ENCODE measurements at places on chromosomes 7 and 10.

- DNase-seq: no peak
Measured at GRCh38 chr7:77831481-77831880, 32.9 kb downstream of the PHTF2 start.

DNA sequence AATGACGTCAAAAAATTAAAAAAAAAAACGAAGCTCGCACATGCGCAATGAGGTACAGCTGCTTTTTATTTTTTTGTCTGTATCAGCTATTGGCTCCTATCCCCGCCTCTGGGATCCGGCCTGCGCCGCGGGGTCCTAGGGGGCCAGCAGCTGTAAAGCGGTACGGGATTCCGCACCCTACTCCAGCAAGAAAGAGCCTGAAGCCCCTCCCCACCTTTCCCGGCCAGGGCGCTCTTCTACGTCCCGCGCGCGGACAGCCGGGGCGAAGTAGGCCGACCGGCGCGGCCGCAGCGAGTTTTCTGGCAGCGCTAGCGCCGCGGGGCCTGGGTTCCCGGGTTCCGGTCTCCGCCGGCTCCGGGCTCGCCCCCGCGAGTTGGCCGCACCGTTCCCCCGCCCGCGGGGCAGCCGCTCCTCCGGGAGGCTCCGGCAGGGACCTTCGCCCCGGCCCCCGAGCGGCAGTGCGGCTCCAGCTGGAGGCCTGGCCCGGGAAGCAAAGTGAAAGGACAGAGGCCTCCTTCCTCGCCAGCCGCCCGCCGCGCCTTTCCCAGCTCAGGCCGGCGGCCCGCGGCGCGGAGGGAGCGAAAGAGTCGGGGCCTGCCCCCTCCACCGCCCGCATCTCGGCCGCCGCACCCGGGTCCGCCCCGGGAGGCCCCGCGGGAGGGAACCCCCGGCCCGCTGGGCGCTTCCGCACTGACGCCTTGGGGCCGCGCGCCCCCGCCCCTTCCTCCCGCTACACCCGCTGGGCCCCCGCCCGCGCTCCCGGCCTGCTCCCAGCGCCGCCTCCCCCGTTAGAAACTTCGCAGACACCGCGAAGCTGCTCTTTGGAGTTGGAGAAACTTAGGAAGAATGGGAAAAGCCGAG, 4.7 kb upstream of the SPAG6 start:
- no peak for DNase-seq

DNA sequence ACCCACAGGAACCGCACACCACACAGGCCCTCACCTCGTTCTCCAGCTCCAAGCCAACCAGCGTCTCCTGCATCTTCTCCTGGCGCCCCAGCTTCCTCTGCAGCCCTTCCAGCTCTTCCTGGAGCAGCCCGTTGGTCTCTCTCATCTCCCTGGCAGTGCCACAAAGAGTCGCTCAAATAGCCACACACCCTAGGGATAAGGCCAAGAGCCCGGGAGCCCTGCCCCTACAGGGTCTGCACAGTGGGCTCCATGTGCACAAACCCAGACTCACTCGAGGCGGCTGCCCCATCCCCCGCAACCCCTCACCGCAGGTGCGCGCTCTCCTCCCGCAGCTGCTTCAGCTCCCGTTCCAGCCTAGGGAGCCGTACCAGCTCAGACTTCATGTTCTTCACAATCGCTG, 16.9 kb downstream of the MAD1L1 start:
- no peak for DNase-seq

- DNase-seq: no peak
Measured at GRCh38 chr7:102821994-102822747, 73.4 kb downstream of the FAM185A start.

GRCh38 chr10:11697718-11698527, 44.3 kb upstream of the ECHDC3 start:
- no peak for DNase-seq

DNA sequence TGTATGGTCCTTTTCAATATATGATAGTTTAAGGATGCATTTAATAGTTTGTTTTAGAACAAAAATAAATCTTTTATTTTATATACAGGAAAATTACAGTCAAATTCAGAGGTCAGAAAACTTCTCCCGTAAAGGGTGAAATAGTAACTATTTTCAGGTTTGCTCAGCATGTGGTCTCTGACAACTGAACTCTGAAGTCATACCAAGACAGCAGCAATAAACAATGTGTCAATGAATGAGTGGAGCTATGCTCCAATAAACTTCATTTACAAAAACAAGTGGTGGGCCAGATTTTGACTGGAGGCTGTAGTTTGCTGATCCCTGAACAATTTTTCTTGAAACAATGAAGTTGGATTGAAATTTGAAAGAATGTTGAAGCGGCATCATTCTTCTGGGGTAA, 123.6 kb downstream of the ZNF248 start:
- no peak for DNase-seq

DNA sequence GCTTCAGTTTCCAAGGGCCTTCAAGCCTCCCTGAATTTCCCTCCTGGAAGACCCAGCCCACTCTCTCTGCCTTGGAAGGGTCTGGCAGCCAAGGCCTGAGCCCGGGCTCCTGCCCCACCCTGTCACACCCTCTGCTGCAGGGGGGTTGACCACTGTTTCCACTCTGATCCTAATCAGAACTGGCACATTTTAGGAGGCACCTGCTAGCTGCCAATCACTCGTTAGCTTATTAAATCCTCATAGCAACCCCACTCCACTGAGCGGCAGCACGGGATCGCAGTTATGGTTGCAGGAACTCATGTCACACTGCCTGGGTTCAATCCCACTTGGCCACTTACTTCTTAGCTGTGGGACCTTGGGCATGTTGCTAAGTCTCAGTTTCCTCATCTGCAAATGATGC, 12.9 kb downstream of the HSPB1 start:
- DNase-seq: no peak

DNA sequence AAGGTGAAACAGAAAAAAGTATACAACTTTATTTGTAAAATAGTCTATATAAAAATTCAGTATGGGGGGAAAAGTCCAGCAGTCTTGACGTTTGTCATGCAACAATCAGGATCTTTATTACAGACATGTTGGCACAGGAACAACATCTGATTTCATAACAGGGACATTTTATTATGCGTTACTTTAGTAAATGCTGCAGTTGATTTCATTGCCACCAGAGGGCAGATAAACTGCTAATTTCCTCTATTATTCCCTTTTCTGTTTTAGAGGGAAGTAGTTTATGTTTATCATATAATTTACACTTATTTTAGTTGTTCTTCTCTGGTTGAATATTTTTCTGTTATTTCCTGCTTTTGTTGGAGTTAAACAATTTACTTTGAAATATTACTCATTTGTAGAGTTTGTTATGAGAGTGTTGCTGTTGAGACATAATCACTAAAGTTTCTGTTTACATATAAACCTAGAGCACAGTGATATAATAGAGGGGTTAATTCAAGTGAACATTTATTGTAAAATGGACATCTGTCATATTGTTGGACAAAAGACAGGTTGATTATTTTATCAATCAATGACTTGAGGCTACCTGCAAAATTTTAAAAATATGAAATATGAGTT, 3.3 kb downstream of the PLXDC2 start:
- no peak for DNase-seq

- no peak for DNase-seq
Measured at GRCh38 chr10:28694530-28694929, 17.2 kb downstream of the BAMBI start.

DNA sequence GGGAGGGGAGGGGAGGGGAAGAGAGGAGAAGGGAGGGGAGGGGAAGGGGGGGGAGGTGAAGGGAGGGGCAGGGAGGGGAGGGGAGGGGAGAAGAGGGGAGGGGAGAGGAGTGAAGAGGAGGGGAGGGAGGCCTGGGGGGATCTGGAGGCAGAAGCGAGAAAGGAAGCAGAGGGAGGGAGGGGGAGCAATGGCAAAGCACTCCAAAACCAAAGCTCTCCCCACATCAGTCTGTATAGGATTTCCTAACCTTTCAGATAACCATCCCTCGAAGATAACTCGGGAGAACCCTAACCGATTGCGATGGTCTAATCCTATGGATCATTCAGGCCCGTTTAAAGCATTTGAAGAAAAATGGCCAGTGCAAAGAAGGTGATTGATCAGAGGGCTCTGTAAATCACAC, 19.0 kb downstream of the EBF3 start:
- no peak for DNase-seq

- DNase-seq: no peak
Measured at GRCh38 chr7:105015390-105015965, 1.5 kb downstream of the KMT2E start.

DNA sequence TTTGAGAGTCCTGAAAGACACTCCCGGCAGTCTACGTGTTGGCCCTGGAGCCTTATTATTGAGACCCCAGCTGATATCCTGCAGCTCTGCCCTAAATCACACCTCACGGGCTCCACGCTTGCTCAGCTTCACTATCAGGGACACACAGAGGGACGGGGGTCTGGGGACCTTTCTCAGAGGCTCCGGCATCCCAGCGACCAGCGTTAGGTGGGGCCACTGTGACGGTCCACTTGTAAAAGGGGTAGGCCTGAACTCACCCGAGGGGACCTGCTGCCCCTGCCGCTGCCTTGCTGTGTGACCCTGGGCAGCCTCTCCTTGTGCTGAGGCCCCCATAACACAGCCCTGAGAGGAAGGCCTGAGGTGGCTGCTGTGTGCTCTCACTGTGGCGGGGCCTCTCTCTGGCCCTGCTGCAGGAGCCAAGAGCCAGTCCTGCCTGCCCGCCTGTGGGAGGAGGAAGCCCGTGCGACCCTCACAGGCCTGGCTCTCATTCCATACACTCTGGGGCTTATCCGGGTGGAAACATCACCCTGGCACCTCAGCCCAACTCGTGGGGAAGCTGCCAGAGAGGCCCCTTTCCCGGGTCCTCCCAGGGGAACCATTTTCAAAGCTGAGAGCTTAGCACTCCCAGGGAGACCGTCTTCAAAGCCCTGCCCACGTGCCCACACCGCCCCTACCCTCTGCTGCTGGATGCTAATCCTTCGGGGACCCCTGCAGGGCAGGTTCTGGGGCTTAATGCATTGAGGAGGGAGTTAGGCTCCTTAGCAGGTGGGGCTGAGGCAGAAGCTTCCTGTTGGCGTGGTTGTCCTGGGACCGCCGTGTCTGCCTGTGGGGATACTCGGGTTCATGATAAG, 21.7 kb downstream of the AQP1 start:
- no peak for DNase-seq

DNA sequence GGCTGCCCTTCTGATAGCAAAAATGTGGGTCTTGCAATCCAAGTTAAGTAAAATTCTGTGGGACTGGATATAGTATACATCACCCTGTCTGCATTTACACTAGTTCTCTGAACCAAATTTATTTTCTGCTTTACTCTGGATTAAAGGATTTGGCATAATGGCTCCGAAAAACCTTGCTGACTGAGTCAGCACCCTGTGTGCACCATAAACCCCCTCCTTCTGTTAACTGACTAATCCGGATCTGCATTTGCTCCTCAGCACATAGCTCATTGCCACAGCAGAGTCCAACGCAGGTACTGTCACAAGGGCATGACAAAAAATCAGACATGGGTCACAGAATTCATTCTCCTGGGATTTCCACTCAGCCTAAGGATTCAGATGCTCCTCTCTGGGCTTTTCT, 1.3 kb downstream of the OR2A5 start:
- DNase-seq: no peak

GRCh38 chr7:45726883-45727282, 146.0 kb downstream of the CCDC201 start:
- DNase-seq: no peak

DNA sequence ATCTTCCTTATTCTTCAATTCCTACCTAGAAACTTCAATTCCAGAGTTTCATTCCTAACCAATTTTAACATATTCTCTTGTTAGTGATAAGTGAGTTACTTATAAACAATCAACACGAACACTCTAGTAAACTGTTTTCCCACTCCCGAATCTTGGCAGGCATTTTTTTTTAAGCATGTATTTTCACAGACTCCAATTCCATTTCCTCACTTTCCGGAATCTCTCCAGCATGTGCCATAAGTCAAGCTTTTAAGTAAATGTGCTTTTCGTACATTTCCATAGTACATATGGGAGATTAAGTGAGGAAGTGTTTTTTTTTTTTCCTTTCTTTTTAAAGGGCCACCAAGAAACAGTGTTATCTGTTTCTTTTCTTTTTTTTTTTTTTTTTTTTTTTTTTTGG, 89.1 kb downstream of the FGFR2 start:
- no peak for DNase-seq

DNA sequence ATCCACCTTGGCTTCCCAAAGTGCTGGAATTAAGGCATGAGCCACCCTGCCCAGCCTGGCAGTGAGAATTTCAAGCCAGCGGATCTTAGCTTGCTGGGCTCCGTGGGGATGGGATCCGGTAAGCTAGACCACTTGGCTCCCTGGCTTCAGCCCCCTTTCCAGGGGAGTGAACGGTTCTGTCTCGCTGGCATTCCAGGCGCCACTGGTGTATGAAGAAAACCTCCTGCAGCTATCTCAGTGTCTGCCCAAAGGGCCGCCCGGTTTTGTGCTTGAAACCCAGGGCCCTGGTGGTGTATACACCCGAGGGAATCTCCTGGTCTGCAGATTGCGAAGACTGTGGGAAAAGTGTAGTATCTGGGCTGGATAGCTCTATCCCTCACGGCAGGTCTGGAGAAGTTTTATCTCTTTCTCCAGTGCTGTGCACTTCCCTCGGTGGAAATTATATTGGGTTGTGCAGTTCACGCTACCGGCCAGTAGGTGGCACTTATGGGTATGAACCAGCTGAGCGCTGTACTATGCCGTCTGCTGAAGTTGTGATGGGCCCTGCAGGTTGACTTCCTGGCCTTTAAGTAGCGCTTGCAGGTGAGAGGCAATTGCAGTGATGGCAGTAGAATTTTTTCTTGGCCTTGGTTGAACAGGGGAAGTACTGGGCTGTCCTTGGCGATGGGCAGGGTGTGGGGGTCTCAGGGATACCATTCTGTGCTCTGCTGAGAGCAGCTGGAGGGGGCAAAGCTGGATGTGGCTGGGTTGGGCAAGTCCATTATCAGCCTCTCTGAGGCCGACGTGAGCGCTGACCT, 138.0 kb upstream of the MTPN start:
- DNase-seq: peak; percentile 28

GRCh38 chr7:91827169-91827568, 53.3 kb downstream of the MTERF1 start:
- DNase-seq: no peak

DNA sequence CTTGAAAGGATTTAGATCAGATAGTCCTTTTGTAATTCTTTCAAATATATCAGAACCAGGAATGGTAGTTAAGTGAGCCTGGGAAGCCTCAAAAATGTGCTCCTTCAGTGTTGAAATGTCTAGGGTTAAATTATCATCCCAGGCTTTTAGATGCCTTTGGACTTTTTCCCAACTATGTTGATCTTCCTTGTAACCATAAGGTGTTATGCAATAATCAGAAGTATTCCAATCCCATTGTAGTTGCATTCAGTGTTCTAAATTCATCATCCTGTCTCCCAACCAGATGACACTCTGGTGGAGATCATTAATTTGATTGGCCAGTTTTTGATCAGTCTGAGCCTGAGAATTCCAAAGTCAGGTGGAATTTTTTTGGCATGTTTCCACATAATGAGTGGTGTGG, 35.1 kb upstream of the AKR1C2 start:
- DNase-seq: no peak

- DNase-seq: no peak
Measured at GRCh38 chr7:111528331-111528730, 34.0 kb downstream of the IMMP2L start.

- DNase-seq: no peak
Measured at GRCh38 chr7:66281678-66282590, 76.8 kb downstream of the TPST1 start.

- no peak for DNase-seq
Measured at GRCh38 chr10:111146025-111146640, 69.3 kb downstream of the ADRA2A start.
